RWPE1 (cell line): ENCODE measurements at places on chromosomes 7 and 10.

DNA sequence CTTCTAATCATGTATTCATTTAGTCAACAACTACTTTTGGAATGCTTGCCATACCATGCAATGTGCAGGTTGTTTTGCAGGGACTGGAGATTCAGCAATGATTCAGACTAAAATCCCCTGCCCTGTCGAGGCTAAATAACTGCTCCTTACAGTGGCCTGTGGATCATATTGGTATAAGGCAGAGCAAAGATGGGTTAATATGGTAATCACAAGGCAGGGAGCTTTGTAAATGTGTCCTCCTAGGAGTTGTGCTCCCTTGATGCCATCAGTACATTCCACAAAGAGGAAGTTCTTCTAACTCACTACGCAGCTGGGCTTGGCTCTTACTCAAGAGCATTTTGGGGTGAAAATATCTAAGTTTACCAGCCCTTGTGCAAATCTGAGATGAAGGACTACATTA, 614 bp upstream of the IFIT2 start:
- DNase-seq: no peak

DNA sequence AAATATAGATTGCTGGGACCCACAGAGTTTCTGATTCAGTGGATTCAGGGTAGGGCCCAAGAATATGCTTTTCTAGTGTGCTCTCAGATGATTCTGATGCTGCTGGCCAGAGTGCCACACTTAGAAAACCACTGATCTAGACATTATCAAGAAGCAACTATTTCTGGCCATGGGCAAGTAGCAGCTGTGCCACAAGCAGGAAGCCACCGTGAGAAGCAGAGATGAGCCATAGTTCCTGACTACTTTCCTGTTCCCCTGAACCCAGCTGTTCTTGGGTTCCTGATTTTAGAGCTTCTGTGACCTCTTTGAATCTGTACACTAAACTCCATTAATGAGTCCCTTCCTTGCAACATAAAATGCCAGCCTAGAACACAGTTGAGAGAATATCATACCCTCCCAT, 38.1 kb upstream of the PIK3AP1 start:
- no peak for DNase-seq

DNA sequence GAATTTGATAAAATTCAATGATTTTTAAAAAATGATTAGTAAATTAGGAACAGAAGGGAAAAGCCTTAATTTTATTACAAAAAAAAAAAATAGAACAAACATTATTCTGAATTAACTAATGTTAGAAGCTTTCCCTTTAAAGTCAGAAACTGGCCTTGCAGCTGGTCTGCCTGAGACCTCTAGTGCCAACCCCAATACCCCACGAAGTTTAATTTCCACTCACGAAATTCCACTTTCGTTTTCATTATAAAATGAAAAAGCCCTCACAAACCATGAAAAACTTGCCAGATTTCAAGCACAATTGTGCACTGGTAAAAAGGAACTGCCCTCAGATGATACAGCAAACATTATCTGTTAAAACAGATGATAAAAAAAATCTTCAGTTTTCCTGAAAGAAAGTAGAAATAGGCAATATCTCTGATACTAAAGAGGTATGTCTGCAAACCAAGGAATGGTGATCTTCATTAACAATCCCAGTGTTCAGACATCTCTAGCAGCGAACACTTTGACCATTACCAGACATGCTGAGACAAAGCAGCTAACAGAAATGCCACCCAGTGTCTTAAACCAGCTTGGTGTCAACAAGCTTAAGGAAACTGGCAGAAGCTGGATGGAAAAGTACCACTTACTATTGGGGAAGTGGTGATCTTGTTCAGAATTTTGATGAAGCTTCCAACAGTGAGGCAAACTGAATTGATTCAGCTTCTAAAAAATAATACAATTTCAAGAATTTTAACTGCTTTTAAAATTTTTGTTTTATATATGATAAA, 80.2 kb downstream of the PALS2 start:
- no peak for DNase-seq

GRCh38 chr10:120387326-120387725, 69.7 kb upstream of the PLPP4 start:
- DNase-seq: no peak

GRCh38 chr7:154916381-154916780, 86.5 kb downstream of the PAXIP1 start:
- DNase-seq: no peak

- DNase-seq: no peak
Observed at GRCh38 chr10:112744181-112745096, 205.6 kb upstream of the TCF7L2 start.

- no peak for DNase-seq
Observed at GRCh38 chr7:1136841-1137516, 23.0 kb downstream of the ZFAND2A start.

DNA sequence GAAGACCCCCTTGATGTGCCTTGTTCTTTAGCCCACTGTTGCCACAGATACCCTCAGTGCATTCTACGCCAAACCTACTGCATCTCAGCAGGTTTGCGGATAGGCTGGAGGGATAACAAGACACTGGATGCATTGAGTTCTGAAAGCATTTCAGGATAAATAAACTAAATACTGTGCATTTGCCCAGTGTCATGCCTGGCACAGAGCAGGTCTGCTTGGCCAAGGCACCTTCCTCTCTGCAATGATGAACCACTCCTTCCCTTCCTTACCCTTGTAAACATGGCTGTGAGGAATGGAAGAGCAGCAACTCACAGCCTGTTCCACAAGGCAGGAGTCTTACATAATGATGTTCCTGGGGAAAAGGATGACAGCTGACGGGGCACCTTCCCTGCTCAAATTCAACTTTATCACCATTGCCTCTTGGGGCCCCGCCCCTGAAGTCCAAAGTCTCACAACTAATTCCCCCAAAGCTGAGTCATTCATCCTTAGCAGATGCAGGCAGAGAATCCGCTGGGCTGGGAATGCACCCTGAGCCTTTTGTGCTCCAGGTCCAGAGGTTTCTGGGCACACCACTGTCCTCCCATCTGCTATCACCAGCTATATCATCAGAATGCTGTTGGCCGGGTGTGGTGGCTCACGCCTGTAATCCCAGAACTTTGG, 11.6 kb downstream of the DDX56 start:
- DNase-seq: peak; percentile 63

GRCh38 chr10:14645239-14645960, 129.3 kb downstream of the FAM107B start:
- DNase-seq: no peak
